ENCODE measurements at places on chromosomes 2 and 18.

GRCh38 chr2:32947076-32947483, 327 bp downstream of the LTBP1 start:
- peak; percentile 33 for DNase-seq

- DNase-seq, result no peak
These were observed 1262.5 kb upstream of the CDH2 start for GRCh38 chr18:29439398-29439797.

DNA sequence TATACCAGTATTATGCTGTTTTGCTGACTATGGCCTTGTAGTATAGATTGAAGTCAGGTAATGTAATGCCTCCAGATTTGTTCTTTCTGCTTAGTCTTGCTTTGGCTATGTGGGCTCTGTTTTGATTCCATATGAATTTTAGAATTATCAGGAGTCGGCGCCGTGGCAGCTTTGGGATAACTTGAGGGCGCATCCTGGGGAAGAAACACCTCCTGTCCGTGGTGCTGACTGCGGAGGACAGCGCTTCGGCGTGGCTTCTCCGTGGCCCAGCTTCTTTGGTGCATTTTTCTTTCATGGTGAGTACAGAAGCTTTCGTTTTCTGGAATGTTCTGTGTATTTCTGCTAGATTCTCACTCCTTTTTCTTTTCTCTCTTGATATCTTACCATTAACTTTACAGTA, 25.2 kb downstream of the CCDC74A start:
- DNase-seq, result no peak

DNA sequence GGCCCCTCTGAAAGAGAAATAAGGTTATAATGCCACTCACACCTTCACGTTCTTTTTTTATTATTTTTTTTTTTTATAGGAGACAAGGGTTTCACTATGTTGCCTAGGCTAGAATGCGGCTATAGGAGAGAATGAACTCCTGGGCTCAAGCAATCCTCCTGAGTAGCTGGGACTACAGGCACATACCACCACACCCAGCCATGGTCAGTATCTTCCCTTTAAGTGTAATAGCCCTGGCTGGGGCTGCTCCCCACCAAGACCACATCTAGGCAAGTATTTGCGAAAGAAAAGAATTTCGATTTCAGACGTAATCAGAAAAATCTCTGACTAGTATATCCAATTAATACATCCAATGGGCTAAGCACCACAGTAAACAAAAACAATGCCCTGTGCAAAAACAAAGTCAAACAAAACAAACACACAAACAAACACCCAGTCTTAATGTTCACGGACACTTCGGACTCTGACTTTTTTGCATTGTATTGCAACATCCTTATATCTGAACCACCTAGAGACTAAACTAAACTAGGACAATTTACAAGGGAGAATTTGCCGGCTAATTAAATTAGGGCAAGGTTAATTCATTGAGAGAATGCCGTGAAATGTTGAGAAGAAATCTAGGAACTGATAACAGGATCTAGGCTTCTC, 49.6 kb upstream of the TLK1 start:
- no peak for DNase-seq

DNA sequence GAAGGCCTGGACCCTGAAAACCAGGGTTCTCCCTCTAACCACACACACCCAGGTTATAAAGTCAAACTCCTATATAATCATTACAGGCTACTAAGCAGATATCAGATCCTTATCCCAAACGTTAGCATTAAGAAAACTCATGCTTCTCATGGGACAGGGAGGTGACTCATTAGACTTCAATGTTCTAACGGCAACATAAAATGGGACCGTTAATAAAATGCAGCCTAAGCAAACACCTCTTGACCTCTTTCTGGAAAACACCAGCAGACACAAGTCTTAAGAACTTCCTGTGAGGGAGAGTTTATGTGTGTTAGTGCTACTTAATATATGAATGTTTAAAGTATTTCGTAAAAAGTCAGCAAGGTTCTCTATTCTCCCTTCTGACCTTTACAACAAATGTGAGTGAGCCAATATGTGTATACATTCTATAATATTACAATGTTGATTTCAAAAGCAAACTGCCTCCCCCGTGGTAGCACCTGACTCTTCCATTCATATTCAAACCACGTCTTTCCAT, 31.7 kb downstream of the LPIN2 start:
- DNase-seq, result no peak

DNA sequence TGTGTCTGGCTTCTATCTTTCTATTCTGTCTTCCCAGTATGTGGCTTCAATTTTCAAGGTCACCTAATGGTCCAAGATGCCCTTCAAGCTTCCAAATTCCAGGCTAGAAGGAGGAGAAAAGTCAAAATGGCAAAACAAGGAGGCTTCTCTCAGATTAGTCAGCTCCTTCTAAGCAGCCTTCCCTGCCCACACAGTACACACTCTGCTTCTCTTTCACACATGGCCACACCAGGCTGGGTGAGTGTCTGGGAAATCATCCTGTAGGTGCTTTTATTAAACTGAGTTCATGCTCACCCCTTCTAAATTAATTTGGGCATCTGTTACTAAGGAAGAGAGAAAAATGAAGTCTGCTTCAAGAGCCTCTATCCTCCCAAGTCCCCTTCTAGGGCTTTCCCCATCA, 277.2 kb upstream of the MGAT5 start:
- DNase-seq, result no peak

- no peak for DNase-seq
These were observed 15.6 kb upstream of the PSD4 start for GRCh38 chr2:113157897-113158753.

DNA sequence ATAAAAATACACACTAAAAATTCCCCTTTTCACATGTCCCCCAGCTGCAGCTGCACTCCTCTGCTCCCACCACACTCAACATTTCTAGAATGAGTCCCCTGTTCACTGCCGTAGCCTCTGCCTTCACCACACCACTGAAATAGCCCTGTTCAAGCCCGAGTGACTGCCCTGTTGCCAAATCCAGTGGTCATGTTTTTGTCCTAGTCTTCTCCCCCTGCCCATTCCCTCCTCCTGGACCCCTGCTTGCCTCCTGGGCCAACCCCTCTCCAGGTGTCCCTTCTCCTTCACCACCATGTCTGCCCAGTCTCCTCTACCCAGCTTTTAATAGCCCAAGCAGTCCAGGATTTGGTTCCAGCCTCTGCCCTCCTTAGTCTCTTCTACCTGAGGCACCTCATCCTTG, 97.1 kb upstream of the LGALSL start:
- no peak for DNase-seq

- DNase-seq, result no peak
These were observed 257.3 kb downstream of the NBAS start for GRCh38 chr2:15303874-15304273.

DNA sequence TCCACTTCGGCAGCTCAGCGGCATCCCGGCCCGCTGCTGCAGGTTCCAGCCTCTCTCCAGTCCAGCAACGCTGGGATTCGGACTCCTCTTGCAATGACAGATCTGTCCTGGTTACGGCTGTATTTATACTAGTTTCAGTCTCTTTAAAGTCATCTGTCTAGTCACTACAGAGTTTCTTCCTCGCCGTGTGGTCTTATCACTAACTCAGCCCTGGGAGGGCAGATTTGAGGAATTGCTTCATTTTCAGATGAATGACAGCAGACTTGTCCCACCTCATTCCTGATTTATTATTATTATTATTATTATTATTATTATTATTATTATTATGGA, 2.2 kb downstream of the KLHL29 start:
- peak; percentile 8 for DNase-seq

- no peak for DNase-seq
These were observed 30.3 kb downstream of the TFCP2L1 start for GRCh38 chr2:121254748-121255147.

GRCh38 chr2:188725746-188726360, 248.3 kb upstream of the COL3A1 start:
- DNase-seq, result no peak

DNA sequence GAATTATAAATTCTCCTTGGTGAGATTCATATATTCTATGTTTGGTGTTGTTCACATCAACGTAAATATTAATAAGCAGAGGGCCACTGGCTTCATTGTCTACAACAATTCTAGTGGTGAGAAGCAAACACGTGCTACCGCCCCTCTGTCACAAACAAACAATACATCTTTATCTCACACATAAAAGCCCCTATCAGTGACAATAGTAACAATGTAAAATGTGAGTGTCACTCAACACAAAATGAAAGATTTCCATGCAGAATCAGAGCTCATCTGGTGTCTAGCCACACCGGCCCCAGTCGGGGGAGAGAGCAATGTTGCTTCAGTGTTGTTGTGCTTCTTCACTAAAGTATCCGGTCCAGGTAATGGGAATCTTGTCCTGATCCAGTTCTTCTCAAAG, 932.6 kb downstream of the SOCS6 start:
- DNase-seq, result no peak

- no peak for DNase-seq
These were observed 438.2 kb downstream of the TSN start for GRCh38 chr2:122193622-122194021.

DNA sequence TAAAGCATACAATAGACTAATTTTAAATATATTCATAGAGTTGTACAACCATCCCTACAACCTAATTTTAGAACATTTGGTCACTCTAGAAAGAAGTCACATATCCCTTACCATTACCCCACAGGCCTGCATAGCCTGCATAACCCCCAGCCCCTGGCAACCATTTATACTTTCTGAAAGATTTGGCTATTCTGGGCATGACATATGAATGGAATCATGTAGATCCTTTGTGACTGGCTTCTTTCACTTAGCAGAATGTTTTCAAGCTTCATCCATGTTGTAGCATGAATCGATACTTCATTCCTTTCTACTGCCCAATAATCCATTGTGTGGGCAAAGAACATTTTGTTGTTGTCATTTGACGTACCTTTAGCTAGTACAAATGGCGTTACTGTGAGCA, 151.5 kb downstream of the WDSUB1 start:
- no peak for DNase-seq

DNA sequence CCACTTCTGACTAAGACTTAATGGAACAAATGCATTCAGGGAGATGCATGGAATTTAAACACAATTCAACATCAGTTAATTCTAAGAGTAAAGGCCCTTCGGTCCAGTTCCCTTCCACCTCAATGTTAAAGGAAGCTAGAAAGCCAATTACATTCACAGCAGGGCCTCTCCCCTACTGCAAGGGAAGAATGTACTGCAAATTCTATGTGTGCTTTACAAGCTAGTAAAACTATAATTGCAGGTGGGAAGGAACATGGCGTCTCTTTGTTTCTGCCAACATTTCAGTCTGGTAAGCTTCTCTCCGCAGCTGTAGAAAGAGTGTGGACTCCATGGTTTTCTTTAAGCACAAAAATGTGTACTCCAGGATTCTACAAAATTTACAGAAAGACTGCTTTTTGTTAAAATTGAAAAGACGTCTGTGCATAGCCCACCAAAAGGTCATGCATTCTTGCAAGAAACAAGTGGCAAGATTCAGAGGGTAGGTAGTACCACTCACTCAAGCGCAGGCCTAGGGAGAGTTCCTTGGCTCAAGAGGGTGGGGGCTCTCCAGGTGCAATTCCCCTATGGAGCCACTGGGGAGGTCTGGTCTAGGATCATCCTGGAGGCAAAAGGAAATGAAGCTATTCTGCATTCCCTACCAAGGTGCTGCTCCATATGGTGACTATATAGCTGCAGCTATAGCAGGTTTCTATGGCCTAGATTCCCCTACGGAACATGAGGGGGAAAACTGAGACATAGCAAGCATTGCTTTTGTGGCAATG, 127.0 kb upstream of the FZD5 start:
- DNase-seq, result no peak

GRCh38 chr2:28588292-28588670, 92.4 kb downstream of the PLB1 start:
- no peak for DNase-seq

- DNase-seq, result peak; percentile 92
These were observed at the start of gene VSNL1 for GRCh38 chr2:17540093-17540812. TSS of gene VSNL1 (plus strand) at chr2:17540696. CDS start at chr2:17592075, 51,379 bp downstream.

DNA sequence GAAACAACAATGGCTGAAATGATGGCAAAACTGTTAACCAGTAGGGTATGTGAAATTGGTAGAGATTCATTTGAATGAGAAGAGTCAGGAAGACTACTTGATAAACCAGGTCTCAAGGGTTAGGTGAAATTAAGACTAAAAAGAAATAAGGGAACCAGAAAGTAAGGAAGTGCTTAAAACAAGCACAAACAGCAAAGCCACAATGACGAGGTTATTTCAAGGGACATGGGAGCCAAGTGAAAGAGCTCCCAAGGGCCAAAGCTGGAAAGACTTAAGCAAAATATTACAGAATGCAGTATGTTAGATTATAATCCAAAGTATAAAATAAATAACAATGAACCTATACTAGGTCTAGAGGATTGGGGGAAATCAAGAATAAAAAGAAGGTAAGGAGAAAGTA, 19.3 kb upstream of the CD302 start:
- no peak for DNase-seq

GRCh38 chr18:58756596-58757240, 85.5 kb downstream of the MALT1 start:
- DNase-seq, result no peak

DNA sequence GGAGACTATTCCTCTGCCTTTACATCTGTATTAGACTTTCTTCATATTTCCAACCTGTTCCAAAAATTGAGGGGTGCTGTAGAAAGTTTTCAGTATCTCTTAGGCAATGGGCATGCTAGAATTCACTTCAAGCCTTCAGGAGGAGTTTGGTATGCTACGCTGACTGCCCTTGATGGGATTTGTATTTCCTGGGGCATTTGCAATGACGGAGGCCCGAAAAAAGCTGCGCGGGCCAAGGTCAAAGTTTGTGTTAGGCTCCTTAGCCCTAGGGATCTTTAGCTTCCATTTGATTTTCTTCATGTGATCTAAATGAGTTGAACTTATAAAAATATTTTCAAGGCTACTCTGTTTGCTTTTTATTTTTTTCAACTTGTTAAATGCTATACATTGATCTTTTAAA, 5.1 kb downstream of the CPS1 start:
- no peak for DNase-seq

DNA sequence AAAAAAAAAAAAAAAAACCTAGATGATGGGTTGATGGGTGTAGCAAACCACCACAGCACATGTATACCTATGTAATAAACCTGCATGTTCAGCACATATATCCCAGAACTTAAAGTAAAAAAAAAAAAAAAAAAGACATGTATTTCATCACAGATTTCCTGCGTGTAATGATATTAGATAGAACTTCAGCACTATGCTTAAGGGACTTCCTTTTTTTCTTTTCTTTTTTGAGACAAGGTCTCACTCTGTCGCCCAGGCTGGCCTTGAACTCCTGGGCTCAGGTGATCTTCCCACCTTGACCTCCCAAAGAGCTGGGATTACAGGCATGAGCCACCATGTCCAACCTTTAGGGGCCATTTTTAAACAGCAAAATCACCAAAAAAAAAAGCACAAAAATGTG, 42.0 kb downstream of the NEURL3 start:
- no peak for DNase-seq

GRCh38 chr2:215737477-215737876, 275.9 kb downstream of the MREG start:
- no peak for DNase-seq

GRCh38 chr2:216349366-216349765, 22.9 kb downstream of the MARCHF4 start:
- no peak for DNase-seq

GRCh38 chr18:3867864-3868311, 417.9 kb downstream of the TGIF1 start:
- no peak for DNase-seq

DNA sequence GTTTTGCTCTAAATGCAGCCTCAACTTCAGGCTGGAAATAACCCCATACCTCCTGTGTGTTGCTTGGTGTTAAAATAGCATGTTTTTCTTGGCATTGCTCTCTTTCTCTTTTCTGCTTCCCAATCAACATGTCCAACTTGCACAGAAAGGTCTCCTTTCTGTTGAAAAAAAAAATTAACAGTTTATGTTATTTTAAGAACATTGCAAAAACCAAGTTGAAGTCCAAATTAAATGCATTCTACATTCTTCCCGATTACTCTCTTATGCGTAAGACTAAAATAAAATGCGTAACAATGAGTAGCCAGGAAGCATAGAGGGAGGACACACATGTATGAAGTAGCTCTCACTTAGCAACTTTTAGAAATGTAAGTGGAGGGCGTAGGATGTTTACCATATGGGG, 1406.1 kb upstream of the NXPH2 start:
- DNase-seq, result no peak
